ENCODE measurements at places on chromosomes 3 and 15.

- DNase-seq = no peak
These were observed 31.6 kb upstream of the ACP3 start for GRCh38 chr3:132285620-132285945.

- DNase-seq = no peak
These were observed 14.7 kb downstream of the TIMP4 start for GRCh38 chr3:12143949-12144504.

- no peak for DNase-seq
These were observed 347.4 kb downstream of the NLGN1 start for GRCh38 chr3:173744895-173745294.

DNA sequence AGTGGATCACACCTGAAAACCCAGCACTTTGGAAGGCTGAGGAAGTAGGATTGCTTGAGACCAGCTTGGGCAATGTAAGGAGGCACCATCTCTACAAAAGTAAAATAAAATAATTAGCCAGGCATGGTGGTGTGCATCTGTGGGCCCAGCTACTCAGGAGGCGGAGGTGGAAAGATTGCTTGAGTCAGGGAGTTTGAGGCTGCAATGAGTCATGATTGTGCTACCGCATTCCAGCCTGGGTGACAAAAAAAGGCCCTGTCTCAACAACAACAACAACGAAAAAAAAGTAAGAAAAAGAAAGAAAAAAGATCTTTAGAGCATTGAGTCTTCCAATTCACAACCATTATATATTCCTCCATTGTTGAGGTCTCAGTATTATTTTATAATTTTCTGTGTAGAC is 192.4 kb upstream of the DPH6 start:
- no peak for DNase-seq

- DNase-seq = no peak
These were observed 480.3 kb upstream of the KCNMB2 start for GRCh38 chr3:178055939-178056338.

GRCh38 chr15:57503051-57503702 is 88.5 kb upstream of the MYZAP start:
- no peak for DNase-seq

- no peak for DNase-seq
These were observed 332.7 kb upstream of the LRRFIP2 start for GRCh38 chr3:37506956-37507535.
